GM12865 (cell line): ENCODE measurements at places on chromosomes 16 and 17.

- no peak for DNase-seq
Measured at GRCh38 chr16:50161950-50162349, 8.8 kb downstream of the TENT4B start.

DNA sequence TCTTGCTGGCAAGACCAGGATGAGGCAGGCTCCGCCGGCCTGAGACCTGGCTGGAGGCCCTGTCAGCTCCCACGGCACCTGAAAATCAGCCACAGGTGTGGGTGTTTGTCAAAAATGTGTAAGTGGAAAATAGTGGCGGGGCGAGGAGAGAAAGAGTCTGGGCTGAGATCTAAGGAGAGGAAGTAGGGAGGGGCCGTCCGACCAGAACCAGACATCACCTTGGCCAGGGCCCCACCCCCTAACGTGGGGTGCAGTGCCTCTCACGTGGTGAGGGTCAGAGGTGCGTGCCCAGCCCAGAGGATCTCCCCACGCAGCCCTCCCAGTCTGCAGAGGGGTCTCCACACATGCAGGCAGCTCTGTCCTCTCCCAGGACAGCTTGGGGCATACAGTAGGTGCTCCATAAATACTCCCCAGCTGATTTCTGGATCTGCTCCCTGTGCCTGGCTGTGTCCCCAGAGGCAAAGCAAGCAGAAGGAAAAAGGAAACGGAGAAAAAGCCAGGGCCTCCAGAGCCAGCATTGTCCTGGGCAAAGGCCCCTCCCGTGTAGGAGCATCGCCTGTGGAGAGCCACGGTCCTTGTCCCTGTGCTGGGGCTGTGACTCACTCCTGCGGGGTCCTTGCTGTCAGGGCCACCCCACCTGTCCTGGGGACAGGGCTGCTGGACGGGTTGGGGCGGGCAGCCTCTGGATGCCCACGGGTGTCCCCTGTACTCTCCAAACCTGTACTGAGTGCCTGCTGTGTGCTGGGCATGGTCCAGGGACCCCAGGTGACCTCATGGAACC lies 16.7 kb downstream of the ZFPM1 start:
- DNase-seq = no peak

- DNase-seq = no peak
Measured at GRCh38 chr17:55582897-55583296, 71.6 kb upstream of the SMIM36 start.

DNA sequence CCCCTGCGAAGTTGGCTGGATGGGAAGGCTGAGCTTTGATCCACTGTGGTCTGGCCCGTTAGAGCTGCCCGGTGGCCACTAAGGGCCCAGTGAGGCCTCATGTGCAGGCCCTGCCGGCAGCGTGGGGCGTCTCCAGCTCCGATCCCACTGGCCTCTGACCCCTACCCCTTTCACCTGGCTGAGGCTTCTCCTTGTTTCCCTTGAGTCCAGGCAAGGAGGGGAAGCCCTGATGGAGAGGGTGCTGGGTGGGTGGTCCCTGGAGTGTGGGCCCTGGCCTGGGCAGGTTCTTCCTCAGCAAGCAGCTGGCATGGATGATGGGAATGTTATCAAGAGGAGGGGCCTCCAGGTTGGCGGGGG lies 356.8 kb downstream of the SEC14L1 start:
- DNase-seq = no peak

GRCh38 chr17:49880291-49881053 lies 32.6 kb upstream of the TAC4 start:
- peak; percentile 73 for DNase-seq

DNA sequence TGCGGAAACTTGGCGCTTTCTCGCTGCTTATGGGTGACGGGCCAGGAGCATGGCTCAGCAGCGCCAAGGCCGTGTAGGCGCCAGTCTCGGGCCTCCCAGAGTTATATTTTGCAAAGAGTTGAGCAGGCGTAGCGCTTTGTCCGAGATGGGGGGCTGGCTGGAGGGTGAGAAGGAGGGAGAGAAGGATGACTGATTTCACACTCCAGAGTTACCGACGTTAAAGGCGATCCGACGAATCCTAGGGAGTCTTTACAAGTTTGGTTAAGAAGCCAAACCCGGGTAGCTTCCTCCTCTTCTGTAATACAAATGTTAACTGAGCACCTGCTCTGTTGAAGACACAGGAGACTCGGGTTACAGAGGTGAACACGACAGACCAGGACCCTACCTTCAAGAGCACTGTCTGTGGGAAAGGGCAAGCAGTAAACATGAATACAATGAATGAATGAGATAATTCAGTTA lies 782 bp downstream of the POLR2A start:
- no peak for DNase-seq

GRCh38 chr17:7403043-7403726 lies 712 bp downstream of the TMEM256 start:
- DNase-seq = peak; percentile 9

DNA sequence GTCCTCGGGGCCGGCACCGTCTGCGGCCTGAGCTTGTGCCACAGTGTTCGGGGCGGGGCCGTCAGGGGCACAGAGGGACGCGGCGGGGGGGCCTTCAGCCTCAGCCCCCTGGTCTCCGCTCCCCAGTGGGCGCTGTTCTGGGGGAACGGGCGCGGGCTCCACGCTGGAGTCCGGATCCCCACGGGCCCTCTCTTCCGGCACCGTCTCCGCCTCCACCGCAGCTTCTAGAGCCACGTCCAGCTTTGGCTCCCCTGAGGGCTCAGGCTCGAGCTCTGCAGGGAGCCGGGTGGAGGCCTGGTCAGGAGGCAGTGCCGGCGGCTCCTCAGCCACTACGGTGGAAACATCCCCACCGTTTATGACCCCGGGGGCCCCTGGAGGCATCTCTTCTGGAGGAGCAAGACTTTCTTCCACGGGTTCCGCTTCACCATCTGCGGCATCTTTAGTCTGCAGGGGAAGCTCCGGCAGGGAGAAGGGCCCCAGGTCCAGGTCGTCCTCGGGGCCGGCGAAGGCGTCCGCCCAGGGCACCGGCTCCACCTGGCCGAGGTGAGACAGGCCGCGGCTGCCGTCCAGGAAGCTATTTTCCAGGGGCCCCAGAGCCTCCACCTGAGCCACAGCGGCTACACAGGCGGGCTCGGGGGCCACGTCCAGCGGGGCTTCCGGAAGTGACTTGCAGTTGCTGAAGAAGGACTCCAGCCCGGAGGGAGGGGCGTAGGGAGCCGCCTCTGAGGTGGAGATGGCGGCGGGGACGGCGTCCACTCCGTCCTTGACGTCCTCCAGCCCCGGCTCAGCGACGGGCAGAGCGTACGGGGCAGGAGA lies 62.4 kb downstream of the ZNF778 start:
- DNase-seq = no peak

DNA sequence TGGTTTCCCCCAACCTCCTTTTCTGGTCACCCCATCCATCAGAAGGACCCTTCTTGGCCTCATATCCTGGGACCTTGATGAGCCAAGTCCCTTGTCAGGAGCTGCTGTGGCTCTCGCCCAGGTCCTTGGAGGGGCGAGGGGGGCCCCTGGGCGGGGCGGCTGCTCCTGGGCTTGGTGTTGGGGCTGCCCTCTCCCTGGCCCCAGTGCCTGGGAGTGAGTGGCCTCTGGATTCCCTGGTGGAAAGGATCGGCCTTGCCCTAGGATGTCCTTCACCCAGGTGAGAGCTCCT lies 6.2 kb upstream of the NOTUM start:
- no peak for DNase-seq

- no peak for DNase-seq
Measured at GRCh38 chr17:19996086-19996485, 13.1 kb upstream of the SPECC1 start.

DNA sequence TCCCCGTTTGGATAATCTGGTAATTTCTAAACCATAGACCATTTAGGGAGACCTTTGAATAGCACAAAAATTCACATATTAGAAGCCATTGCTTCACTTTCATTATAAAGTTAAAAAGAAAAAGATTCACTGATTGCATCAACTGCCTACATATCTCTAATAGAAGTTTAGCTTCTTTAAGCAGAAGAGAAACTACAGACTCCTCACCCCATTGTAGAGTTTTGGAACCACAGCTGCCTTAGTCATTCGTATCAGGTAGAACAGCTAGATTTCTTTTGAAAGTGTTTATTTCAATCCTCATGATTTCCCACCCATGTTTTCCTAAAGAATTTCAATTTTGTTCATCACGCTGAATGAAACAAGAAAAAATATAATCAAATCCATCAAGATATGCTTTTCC lies 144.8 kb downstream of the CDH8 start:
- no peak for DNase-seq

DNA sequence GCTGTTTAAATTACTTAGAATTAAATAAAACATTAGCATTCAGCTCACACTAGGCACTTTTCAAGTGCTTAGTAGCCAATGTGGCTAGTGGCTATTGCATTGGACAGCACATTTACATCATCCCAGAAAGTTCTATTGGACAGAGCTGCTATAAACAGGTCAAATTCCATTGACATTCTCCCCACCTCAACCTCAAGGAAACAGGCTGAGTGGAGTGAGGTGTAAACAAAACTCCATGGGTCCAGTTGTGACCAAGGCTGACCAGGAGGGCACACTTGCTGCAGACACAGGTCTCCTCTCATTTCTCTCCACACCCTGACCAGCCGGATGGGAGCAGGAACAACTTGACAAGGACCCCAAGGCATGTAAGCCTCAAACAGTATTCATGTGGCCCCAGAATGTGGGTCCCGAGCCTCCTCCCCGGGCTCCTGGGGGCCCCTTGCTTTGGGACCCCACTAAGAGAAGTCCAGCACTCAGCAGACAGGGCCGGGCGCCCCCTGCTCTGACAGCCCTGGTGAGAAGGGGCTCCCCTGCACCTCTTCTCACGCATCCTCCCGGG lies 488 bp downstream of the C17orf113 start:
- DNase-seq = no peak

DNA sequence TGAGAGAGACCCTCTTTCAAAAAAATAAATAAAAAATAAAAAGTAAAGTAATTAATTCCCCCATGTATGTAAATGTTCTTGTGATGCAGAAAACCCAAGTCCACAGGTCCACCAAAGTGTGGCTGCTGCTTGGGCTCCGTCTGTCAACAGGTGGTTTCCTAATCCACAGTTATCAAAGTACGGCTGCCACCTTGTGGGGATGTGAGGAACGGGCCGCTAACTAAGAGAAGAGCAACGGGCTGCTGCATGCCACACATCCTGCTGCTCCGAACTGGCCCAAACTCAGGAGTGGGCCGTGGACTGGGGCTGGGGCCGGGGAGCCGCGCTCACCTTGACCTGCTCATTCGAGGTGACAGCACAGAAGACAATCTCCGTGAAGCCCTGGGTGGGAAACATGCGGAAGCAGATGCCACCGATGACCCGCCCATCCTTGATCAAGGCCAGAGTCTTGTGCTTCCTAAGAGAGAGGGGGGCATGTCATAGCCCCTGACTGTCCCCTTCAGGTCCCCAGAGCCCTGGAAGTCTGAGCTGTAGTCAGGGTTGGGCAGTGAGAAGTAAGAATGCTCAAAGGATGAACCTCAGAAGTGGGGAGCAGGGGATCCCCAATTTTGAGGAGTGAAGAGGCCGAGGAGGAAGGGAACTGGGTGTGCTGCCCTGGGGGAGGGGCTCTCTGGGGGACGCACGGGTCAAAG lies 4.3 kb downstream of the KAT2A start:
- DNase-seq = peak; percentile 94

- DNase-seq = no peak
Measured at GRCh38 chr17:59892251-59892923, 356 bp downstream of the TUBD1 start.

DNA sequence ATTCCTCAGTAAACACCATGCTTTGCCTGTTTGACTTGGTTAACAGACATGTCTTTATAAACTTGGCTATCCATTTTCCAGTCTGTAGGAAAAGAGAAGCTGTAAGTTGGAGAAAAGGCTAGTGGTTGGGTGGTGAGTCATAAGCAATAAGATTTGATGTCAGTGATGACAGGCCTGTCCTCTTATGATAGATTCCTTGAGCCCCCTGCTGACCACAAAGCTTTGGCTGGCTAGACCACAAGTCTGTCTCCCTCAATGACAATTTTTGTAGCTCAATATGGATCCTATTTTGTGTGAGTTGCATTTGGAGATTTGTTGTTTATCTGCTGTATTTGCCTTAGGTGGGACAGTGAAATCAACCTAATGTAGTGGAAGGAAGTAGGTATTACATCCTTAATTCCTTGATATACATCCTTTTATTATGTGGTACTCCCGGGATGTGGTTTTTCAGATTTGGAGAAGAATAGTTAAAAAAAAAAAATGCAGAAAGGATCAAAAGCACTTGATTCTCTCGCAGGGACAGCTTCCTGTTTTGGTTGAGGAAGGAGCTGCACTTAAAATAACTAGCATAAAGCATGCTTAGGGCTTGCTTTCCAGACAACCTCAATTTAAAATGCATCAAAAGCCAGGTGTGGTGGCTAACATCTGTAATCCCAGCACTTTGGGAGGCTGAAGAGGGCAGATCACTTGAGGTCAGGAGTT lies 67.4 kb downstream of the SIAH1 start:
- peak; percentile 36 for DNase-seq

DNA sequence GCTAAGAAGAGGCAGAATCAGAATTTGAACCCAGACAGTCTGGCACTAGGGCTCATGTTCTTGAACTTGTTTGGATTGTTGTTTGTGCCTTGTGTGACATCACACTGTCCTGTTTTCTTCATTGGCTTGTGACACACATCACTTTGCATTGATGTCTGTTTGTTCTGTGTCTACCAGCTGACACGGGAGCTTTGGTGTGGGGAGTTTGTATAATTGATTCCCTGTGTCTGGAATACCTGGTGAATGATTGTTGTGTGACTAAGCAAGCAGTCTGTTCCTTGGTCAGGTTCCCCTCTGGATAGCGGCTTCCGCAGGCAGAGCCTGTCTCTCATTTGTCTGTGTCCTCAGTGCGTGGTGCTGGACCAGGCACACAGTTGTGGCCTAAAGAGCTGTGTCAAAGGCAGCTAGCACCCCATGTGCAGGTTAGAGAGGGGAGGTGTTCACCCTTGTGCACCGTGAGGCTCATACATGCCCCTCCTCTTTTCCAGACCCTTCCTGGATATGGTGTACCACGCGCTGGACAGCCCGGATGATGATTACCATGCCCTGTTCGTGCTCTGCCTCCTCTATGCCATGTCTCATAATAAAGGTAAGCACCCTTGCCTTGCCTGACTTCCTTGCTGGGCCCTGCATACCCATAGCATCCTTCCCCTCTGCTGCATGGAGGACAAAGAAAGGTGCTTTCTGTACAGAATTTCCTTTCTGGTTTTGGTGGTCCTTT lies 80.1 kb downstream of the CLEC16A start:
- DNase-seq = no peak

DNA sequence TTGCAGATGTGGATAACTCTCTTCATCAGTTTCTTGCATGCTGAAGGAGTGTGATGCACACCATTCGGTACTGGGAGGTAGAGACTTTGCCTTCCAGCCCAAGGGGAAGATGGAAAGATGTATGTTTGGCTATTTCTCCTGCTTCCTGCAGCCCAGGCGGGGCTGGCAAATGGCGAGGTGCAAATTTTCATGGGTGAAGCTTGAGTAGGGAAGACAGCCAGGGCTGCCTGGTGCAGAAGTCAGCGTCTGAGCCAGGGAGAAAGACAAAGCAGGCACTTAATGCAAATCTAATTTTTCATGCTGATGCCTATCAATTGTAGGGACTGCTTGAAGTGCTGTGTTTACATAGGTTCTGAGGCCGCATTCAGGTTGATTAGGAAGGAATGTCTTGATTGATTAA lies 384.7 kb upstream of the EEF2KMT start:
- no peak for DNase-seq
